Retinal pigment epithelial cell (primary cell): ENCODE measurements at places on chromosomes 3 and 15.

DNA sequence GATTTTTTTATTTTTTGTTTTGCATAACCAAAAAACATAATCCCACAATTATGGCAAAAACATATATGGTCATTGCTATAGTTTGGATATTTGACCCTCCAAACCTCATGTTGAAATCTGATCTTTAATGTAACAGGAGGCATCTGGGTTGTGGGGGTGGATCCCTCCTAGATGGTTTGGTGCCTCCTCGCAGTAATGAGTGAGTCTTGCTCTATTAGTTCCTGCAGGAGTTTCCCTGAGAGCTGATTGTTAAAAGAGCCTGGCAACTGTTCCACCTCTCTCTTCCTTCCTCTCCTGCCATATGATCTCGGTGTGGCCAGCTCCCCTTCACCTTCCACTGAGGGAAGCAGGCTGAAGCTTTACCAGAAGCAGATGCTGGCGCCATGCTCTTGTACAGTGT, 33.2 kb upstream of the TRIM59 start:
- DNase-seq, result no peak

DNA sequence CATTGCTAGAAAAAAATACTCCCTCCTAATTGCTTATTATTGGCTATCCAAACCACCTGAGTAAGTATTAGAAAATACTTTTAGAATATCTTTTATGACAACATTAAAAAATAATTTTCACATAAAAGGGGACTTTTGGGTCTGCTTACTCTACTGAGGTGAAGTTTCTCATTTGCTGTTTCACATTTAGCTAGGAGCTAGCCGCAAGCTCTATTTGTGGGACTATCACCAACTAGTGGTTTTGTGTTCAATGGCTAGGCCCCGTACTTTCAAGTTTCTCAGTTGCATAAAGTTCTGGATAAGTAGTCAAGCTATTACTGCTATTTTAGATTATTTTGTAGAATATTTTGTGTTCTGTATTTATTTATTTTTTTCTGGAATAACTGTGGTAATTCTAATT, 244.2 kb upstream of the SLITRK3 start:
- DNase-seq, result no peak

GRCh38 chr3:105821433-105821832, 47.4 kb downstream of the CBLB start:
- no peak for DNase-seq

GRCh38 chr3:142602619-142603385, 6.6 kb downstream of the PLS1 start:
- DNase-seq, result no peak

- DNase-seq, result no peak
Observed at GRCh38 chr3:192577271-192577670, 150.1 kb downstream of the FGF12 start.

- DNase-seq, result no peak
Observed at GRCh38 chr3:129625072-129625874, 18.8 kb upstream of the PLXND1 start.

DNA sequence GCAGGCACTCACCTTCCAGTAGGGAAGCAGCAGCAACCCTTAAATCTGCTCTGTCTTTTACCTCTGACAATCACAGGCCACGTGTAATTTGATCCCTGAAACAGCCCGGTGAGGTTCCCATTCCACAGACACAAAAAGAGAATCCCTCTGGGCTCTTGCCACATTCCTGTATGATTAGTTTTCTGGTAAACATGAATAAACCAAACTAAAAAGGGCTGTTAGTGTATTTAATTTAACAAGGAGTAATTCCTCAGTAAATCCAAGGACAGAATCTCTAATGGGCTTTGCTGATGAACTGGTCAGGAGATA, 186.9 kb downstream of the FAM43A start:
- DNase-seq, result no peak

DNA sequence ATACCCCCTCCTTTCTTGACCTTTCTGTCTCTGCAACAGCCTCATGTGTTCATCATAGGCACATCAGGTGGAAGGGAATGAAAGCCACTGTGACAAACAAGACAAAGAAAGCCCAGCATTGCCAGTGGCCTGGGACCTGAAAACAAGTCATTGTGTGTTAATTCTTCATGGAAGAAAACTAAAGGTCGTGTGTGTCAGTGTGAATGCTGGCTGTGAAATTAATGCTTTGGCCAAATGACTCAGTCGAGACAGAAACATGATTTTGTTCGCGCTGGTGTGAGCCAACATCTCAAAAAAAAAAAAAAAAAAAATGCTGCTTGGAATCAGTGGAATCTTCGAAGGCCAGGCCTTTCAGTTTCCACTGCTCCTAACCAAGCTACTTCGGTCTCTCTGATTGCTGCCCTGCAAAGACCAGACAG, 386.5 kb upstream of the PROK2 start:
- DNase-seq, result no peak

- no peak for DNase-seq
Observed at GRCh38 chr3:152589644-152590043, 245.3 kb upstream of the P2RY1 start.

- DNase-seq, result no peak
Observed at GRCh38 chr3:57784089-57784735, 28.1 kb downstream of the SLMAP start.

GRCh38 chr3:192570821-192571791, 156.2 kb downstream of the FGF12 start:
- no peak for DNase-seq

DNA sequence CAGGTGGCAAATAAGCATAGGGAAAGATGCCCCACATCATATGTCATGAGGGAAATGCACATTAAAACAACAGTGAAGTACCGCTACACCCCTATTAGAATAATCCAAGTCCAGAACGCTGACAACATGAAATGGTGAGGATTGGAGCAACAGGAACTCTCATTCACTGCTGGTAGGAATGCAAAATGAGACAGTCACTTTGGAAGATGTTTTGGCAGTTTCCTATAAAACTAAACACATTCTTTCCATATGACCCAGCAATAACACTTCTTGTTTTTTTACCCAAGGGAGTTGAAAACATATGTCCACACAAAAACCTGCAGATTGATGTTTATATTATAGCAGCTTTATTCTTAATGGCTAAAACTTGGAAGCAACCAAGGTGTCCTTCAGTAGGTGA, 116.4 kb upstream of the TOPAZ1 start:
- no peak for DNase-seq

DNA sequence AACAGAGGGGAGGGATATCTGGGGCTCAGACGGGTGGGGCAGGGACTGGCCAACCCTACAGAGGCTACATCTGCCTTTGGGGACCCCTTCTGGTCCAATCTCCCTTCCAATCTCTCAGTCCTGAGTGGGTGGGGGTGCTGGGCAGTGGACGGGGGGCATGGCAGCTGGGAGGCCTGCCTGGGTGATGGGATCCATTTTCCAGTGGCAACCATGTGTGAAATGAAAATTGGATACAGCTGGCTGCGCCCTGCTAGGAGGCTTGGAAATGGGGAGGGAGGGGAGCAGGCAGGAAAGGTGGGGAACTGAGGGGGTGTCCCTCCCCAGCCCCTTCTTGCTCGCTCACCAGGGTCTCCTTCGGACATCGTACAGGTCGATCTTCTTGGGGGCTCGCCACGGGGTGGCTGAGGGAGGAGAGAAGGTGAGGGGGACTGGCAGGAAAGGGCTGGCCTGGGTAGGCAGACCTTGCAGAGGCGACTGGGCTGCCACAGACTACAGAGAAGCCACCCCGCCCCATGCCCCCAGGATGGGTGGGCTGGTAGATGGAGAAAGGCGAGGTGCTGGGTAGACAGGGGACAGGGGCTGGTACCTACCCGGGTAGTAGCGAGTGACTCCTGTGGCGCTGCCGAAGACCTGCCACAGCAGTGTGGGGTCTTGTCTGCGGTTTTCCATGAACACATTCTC, 21.2 kb upstream of the TMEM115 start:
- no peak for DNase-seq

GRCh38 chr15:46616033-46616432, 981.2 kb downstream of the SQOR start:
- DNase-seq, result no peak

- DNase-seq, result no peak
Observed at GRCh38 chr3:54094926-54095325, 27.4 kb upstream of the CACNA2D3 start.

GRCh38 chr3:42653560-42654330, at the start of gene ZBTB47:
TSS of gene ZBTB47 (plus strand) at chr3:42653697. CDS start at chr3:42658356, 4,659 bp downstream.
- DNase-seq, result no peak

DNA sequence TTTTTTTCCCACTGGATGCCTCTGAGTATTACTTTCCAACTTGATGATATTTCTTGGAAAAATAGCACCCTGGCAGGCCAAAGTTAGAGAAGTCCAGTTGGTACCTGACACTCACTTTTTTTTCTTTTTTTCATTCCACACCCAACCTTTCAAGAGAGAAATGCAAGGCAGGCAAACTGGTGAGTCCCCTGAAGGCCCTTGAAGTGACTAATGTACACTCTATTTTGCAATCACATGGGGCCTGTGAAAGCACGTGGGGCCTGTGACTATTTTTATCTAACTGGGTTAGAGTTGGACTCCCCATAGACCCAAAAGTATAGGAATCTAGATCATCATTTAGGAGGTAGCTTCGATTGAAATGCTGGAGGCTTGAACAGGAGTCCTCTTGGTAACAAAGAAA, 316.7 kb downstream of the CHL1 start:
- DNase-seq, result no peak

DNA sequence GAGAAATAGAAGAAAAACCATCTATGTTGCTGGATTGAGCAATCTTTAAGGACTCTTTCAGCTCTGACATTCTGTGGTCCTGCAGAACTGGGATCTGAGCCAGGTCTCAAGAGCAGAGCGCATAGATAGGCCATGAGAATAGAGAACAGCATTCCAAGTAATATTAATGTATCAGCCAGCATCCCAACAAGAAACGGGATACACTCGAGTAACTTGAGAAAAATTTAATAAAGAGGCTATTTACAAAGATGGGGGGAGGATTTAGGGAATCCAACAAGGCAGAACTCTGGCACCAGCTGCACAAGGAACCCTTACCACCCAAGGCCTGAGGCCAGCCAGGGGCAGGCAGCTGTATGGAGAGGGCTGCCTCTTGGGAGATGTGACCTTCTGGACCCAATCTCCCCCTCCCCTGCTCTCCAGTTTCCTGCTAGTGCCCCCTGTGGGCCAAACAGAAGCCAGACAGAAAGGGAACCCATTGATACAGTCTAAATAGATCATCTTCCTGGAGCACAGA, 8.2 kb downstream of the TMOD2 start:
- DNase-seq, result peak; percentile 66

- DNase-seq, result no peak
Observed at GRCh38 chr3:84946240-84946639, 12.5 kb upstream of the CADM2 start.

DNA sequence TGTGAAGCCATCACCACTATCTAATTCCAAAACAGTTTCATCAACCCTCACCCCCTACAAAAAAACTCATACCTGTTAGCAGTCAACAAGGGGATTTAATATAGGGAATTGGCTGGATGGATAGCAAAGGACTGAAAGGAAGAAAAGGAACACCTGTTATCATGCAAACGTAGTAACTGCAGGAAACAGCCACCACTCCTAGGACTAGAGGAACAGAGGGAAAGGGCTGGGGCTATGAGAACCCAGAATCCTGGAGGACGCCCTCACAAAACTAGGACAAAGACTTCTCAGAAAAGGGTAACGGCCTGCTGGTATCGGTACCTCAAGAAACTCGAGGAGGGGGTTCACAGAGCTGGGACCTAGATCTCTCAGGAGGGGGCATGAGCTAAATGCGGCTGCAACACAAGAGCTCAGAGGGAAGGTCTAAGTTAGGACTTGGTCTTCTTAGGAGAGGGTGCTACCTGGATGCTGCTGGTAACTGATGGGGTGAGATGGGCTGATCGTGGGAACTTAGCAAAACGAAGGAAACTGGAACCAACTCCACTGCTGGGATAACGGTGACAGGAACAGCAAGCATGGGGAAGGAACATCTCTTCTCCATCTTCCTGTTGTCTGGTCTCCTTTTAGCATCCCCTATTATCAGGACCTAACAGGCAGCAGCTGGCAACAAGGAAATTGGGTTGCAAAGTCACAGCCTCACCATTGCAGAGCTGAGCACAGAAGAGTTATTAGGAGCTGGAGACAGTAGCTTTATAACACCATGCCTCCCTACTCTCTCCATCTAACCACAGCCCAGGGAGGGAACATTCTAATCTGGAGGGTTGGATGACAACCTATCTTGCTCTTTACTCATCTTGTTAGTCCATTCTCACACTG, 147.7 kb downstream of the UACA start:
- DNase-seq, result no peak

GRCh38 chr15:45157974-45158373, 28.2 kb downstream of the DUOX1 start:
- DNase-seq, result no peak

DNA sequence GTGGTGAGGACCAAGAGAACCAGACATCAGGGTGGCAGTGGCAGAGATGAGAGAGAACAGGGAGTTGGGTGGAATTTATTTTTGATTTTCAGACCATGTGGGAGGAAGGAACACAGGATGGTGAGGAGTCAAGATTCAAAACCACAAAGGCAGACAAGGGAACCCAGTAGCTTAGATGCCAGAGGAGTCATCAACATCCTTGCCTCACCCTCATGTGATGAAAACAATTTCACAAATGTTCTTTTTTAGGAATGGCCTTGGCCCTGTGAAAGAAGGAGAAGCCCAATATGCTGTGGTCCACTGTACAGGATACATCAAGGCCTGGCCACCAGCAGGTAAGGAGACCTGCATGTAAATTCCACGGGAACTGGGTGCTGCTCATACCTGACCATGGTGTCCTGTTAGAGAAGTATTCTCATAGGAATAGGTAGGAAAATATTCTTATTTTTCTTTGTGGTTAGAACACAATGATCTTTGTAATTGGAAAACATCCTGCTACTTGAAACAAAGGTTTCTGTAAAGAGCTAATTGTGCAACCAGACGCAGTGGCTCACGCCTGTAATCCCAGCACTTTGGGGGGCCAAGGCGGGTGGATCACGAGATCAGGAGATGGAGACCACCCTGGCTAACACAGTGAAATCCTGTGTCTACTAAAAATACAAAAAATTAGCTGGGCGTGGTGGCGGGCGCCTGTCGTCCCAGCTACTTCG, 110.0 kb downstream of the ARNT2 start:
- DNase-seq, result no peak

DNA sequence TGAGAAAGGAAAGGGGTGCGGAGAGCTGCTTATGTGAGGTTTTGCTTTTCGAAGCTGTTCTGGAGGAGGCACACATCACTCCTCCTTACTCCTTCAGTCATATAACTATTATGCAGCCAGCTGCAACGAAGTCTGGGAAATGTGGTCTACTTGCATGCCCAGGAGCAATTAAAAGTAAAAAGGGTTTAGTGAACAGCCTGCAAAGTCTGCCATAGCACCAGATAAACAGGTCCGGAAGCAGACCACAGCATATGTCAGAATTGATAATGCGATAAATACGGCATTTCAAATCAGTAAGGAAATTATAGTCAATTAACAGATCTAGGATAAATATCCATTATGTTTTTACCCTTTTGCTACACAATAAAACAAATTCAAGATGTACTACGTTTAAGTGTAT, 99.5 kb downstream of the POLR2M start:
- DNase-seq, result no peak

DNA sequence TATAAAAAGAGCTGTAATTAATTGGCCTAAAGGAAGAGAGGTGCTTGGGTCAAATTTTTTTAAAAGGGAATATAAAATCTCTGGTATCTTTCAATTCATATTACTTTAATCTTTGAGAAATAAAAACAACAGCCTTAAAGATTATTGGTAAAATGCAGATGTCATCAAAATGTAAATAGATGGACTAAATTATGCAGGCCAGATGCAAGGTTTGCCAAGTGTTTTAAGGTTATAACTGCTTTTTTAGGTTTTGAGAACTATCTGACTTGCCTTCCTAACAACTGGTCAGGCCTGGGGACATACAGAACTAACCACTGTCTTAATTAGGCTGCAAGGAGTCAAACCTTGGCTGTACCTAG, 20.0 kb upstream of the OR5H1 start:
- no peak for DNase-seq
